ENCODE measurements at places on chromosomes 2 and 18.

GRCh38 chr2:167388497-167388896 is 500.2 kb downstream of the XIRP2 start:
- DNase-seq, result no peak
- no peaks in the 10 kb centered on the region for H3K27me3 ChIP-seq
- H3K36me3 ChIP-seq, result peaks cover 6% of the 10 kb centered on the region

- DNase-seq, result no peak
- no peak overlapping the region for H3K4me3 ChIP-seq
- no peaks in the 10 kb centered on the region for H3K36me3 ChIP-seq
- H3K27me3 ChIP-seq, result no peaks in the 10 kb centered on the region
- no peak overlapping the region for H3K27ac ChIP-seq
Observed at GRCh38 chr2:210681491-210681890, 125.1 kb downstream of the CPS1 start.

GRCh38 chr2:114651933-114652332 is 209.5 kb downstream of the DPP10 start:
- DNase-seq, result no peak
- no peak overlapping the region for H3K4me3 ChIP-seq
- no peak overlapping the region for H3K27ac ChIP-seq
- no peaks in the 10 kb centered on the region for H3K4me1 ChIP-seq
- H3K36me3 ChIP-seq, result no peaks in the 10 kb centered on the region

DNA sequence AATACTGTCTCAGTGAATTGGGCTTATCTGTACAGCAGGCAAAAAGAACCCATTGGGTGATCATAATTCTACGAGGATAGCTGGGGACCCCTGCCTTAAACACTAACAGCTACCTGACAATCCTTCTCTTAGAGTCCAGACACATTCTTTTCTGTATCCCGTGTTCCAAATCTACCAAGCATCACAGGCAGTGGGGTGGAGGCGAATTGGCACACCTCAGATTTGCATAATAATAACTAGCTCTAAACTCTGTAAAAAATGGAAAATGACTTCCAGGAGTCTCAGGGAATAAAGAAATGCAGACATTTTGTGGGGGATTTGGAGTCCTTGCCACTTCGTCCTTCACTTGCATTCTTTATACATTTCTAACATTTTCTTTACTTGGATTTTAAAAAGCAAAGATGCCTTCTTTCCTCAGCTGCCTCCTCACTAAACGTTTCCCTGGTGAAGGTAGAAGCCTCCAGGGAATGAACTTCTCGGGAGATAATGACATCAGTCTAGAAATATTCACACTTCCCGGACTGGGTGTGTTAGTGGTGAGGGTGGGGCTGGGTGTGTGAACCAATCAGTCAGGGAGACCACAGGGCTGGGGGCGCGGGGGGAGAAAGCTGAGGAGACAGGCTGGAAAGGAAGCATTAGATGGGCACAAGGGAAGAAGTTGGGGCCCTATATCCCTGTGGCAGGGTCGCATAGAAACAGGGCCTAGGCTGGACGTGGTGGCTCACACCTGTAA is 59.1 kb upstream of the BOD1L2 start:
- no peak overlapping the region for H3K27ac ChIP-seq
- peaks cover 8% of the 10 kb centered on the region for H3K27me3 ChIP-seq
- H3K4me1 ChIP-seq, result peaks cover 10% of the 10 kb centered on the region
- H3K4me3 ChIP-seq, result no peak overlapping the region
- no peaks in the 10 kb centered on the region for H3K36me3 ChIP-seq
- no peak for DNase-seq

- peak overlapping the region; percentile 88 for H3K4me3 ChIP-seq
- no peaks in the 10 kb centered on the region for H3K27me3 ChIP-seq
- peaks cover 61% of the 10 kb centered on the region for H3K4me1 ChIP-seq
- peak overlapping the region; percentile 99 for H3K27ac ChIP-seq
- peak; percentile 92 for DNase-seq
Observed at GRCh38 chr2:28583899-28584553, 88.2 kb downstream of the PLB1 start.

DNA sequence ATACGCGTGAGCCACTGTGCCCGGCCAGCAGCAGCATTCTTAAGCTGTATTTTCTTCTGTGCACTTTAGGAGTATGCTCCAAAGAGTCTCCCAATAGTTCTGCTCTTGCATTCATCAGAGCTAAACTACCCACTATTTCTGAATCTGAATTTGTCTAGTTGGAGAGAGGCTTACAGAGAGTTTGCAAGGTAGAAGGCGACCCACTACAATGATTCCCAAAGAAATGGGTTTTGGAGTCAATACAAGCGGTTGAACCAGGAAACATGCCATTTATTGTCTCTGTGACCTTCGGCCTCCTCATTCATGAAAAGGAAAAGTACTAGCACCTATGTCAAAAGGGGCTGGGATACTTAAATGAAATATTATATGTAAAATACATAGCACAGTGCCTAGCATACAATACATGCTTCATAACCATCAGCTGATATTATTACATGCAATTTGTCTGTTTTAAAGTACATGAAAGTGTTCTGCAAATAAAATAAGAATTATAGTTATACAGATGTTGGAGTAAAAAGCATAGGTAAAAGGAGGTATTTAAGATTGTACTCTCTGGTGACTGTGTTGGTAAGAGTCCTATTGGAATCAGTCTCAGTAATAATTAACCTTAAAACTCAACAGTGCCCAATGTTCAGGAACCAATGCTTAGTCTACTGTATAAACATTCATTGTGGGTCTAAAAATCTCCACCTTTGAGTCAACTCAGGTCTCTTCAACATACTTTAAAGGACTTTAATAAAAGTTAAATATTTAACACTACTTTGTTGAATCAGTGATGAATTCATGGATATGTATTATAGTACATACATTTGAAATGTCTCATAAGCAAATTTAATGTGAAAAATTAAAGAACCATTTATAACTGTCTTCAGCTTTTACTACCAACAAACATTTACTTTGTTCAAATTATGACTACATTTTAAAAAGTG is 89.8 kb upstream of the GRB14 start:
- H3K4me3 ChIP-seq, result no peak overlapping the region
- H3K27me3 ChIP-seq, result peaks cover 2% of the 10 kb centered on the region
- H3K36me3 ChIP-seq, result peaks cover 3% of the 10 kb centered on the region
- no peak overlapping the region for H3K27ac ChIP-seq

- H3K4me3 ChIP-seq, result peak overlapping the region; percentile 65
- H3K27me3 ChIP-seq, result peaks cover 2% of the 10 kb centered on the region
- H3K4me1 ChIP-seq, result peaks cover 13% of the 10 kb centered on the region
- peak overlapping the region; percentile 73 for H3K27ac ChIP-seq
Observed at GRCh38 chr2:119283873-119284331, 60.3 kb downstream of the STEAP3 start.

- H3K36me3 ChIP-seq, result peaks cover 36% of the 10 kb centered on the region
- H3K27me3 ChIP-seq, result no peaks in the 10 kb centered on the region
- H3K4me1 ChIP-seq, result peaks cover 49% of the 10 kb centered on the region
- peak; percentile 32 for DNase-seq
- peak overlapping the region; percentile 51 for H3K27ac ChIP-seq
Observed at GRCh38 chr2:15634846-15635490, 43.3 kb downstream of the DDX1 start.

DNA sequence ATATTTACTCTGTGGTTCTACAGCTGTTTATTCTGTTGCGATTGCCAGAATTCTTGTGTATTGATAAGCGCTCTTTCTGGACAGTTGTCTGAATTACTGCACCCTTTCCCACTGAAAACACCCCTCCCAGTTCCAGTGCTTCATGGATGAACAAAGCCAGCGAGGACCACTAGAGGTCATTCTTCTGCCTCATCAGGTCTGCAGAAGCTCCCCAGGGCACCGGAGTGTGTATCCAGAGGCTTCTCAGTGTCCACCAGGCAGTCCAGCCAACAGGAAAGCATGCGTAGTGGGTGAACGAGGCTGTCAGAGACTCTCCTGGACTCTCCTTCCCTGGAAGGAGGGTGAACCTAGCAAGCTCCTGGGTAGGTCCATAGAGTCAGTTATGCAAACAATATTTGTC is 40.6 kb upstream of the INHBB start:
- H3K4me1 ChIP-seq, result no peaks in the 10 kb centered on the region
- peaks cover 3% of the 10 kb centered on the region for H3K36me3 ChIP-seq
- no peak overlapping the region for H3K4me3 ChIP-seq

DNA sequence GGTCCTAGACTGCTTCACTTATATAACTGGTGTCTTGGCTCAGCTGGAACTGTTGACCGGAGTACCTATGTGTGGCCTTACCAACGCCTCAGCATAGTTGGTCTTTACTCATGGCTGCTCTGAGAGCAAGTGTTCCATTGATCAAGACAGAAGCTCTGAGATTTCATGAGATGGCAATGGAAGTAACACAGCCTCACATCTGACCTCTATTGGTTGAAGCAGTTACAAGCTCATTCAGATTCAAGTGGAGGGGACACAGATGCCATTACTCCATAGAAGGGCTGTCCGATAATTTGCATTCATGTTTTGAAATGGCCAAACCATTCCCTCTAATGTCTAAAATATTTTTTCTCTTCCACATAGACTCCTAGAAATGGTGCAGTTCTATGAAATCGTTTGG is 46.4 kb upstream of the STK39 start:
- H3K4me3 ChIP-seq, result no peak overlapping the region
- no peak for DNase-seq
- H3K4me1 ChIP-seq, result no peaks in the 10 kb centered on the region
- H3K27me3 ChIP-seq, result peaks cover 11% of the 10 kb centered on the region

DNA sequence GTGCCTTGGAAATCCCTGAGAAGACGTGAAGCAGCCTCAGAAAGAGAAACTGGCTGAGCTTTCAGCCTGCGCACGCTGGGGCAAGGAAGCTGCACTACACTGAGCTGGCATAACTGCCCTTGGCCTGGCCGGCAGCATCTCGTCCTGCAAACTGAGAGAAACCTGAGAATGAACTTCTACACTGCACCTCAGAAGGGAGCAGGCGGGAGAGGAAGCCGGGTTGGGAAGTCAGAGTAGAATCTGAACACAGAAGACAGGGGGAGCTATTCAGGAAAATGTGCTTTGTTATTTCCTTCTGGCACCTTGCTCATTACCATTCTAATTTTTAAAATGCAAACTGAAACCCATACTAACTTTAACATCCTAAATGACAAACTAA is 70.9 kb downstream of the ZEB2 start:
- peaks cover 21% of the 10 kb centered on the region for H3K36me3 ChIP-seq
- DNase-seq, result no peak
- peak overlapping the region; percentile 45 for H3K27ac ChIP-seq

Measured in HFFc6 (cell line).